MCF 10A (cell line): ENCODE measurements at places on chromosomes 3 and 15.

GRCh38 chr15:98676586-98677270 is 28.4 kb downstream of the IGF1R start:
- no peak for DNase-seq
- H3K4me1 ChIP-seq: peaks cover 28% of the 10 kb centered on the region
- H3K27me3 ChIP-seq: no peaks in the 10 kb centered on the region
- H3K4me3 ChIP-seq: no peak overlapping the region
- H3K27ac ChIP-seq: peak overlapping the region; percentile 13

DNA sequence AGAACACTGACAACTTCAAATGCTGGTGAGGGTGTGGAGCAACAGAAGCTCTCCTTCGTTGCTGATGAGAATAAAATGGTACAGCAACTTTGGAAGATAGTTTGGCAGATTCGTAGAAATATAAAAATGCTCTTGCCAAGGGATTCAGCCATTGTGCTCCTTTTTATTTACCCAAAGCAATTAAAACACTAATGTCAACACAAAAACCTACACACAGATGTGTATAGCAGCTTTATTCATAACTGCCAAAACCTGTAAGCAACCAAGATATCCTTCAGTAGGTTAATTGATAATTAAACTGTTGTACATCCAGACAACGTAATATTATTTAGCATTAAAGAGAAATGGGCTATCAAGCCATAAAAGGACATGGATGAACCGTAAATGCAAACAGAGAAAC is 37.8 kb upstream of the LSAMP start:
- no peaks in the 10 kb centered on the region for H3K36me3 ChIP-seq
- DNase-seq: no peak
- H3K4me1 ChIP-seq: no peaks in the 10 kb centered on the region
- no peaks in the 10 kb centered on the region for H3K27me3 ChIP-seq
- no peak overlapping the region for H3K27ac ChIP-seq
- no peak overlapping the region for H3K4me3 ChIP-seq

GRCh38 chr3:127209840-127210653 is 17.1 kb downstream of the PRR23E start:
- H3K4me3 ChIP-seq: no peak overlapping the region
- no peaks in the 10 kb centered on the region for H3K4me1 ChIP-seq
- no peak for DNase-seq
- H3K27ac ChIP-seq: no peak overlapping the region
- no peaks in the 10 kb centered on the region for H3K36me3 ChIP-seq

DNA sequence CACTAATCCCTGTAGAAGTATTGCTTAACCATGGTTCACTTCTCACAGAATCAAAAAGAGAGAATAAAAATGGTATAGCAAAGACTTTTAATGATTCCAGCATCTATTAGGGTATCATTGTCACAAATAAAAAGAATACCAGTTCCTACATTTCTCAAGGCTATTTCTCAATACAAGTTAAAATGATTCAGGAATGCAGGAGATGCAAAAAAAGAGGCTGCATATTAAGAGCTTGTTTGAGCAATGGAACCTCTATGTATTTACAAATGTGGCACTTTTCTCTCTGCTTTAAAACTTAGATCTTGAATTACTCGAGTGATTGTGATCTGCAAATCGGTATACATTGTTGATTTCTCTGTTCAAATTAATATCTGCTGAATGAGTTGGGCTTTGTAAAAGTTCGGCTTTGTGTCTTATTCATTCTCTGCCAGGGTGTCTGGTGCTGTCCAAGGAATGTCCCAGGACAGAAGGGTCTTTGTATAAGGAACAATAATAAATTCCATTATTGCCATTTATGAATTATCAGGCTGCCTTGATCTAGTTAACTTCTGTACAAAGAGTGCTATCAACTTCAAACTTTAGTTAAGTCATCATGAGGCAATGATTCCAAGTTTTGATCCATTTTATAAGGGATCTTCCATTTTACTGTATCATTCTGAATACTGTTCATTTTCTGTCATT is 364.2 kb downstream of the RBMS3 start:
- H3K4me3 ChIP-seq: no peak overlapping the region
- peaks cover 6% of the 10 kb centered on the region for H3K4me1 ChIP-seq
- no peak overlapping the region for H3K27ac ChIP-seq
- H3K36me3 ChIP-seq: peaks cover 10% of the 10 kb centered on the region
- no peak for DNase-seq
